NCI-H187 (cell line): ENCODE measurements at places on chromosomes 2 and 18.
A peak's percentile ranks its signal among the peaks of the same experiment; 100 is the strongest.

DNA sequence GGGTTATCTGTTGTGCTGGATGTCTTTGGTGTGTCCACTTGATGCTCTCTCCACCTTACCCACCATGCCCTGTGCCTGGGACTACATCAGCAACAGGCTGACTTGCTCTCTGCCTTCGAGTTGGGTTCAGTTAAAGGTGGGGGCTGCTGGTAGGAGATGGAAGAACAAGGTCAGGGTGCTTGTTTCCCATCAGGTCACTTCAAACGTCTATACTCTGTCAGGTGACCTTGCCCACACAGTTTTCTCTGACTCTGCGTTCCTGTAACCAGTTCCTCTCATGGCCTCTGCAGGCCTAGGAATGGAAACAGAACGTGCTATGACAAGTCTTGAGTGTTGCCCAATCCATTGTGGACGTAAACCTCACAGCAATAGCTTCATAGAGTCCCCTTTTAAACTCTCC is 38.4 kb upstream of the PAPOLG start:
- DNase-seq: no peak

DNA sequence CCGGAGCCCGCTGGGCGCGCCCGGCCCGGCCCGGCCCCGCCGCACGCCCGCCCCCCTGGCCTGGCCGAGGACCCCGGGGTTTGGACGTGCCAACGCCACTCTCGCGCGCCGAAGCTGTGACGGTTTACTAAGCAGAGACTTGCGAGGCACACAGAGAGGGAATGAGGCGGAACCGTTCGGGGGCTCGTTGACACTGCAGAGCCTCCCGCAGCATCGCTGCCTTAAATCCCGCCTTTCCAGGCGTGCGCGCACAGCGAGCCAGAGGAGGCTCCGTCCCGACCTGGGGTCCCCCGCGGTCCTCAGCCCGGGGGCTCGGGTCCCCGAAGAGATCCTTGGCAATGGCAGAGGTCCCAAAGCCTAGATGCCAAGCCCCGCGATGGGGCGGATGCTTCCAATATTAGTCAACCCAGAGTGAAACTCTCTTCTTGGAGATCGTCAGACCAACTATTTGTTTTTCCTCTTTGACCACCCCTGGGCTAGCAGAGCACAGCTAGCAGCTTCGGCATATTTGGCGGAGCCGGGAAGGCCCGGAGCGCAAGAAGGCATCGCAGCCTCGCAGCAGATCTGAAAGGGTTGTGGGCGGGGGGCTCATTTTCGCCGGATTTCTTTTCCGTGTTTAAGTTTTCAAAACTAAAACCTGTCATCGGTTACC is at the start of gene ZNF385B:
TSS of gene ZNF385B (minus strand) at position 197 of the 652 bp plus-strand sequence.
- DNase-seq: no peak

GRCh38 chr18:77168811-77169311 is 36.3 kb upstream of the MBP start:
- DNase-seq: no peak

DNA sequence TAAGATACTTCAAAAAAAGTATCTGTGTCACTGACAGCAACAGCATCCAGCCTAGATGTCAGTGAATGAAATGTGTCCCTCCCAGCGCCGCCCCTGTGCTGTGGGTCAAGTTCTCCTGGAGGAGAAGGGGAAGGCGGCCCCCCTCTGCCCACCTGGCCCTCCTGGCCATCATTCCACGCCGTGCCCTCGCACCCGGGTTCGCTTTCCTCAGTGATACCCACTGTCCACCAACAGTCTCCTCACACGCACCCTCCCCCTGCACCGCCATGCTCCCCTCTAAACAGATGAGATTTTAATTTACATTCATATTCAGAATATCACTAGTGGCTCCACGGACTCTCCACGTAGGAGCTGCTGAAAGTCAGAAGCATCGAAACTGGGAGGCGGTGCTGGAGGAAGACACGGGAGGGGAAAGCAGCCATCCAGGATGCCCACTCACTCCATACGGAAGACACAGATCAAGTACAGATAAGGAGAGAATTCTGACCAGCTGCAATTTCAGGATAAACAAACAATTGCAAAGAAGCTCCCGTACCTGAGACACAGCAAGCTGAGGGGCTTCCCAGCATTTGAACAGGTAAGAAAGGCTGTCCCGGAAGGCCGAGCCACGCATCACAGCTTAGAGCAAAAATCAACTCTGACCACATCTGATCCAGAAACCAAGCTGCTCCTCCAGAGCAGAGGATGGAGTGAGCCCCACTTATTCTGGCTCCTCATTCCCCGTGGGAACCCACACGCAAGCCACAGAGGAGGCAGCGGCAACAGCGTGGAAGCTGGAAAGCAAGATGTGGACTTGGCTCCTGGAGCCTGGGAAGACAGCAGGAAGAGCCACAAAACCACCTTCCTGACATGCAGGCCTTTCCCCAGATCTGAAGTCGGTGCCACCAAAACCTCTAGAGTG is 49.7 kb downstream of the PXDN start:
- no peak for DNase-seq

GRCh38 chr2:74286725-74287124 is 56.5 kb downstream of the SLC4A5 start:
- DNase-seq: no peak

DNA sequence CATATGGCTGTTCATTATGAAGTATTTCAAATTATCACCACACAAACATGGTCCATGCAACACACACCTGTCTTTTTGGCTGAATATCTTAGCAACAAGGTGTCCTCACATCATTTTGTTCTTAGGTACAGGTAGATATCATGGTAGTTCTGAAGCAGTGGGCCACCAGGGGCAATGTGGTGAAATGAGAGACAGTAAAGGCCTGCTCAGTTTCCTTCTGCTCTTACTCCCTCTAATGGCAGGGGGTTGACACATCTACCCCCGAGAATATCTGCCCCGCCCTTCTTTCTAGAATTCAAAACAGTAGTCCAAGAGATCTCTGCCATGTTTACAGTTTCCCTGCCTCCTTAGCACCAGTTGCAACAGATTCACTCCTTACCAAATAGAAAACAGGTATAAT is 147.0 kb upstream of the KLHL14 start:
- peak; percentile 1 for DNase-seq

DNA sequence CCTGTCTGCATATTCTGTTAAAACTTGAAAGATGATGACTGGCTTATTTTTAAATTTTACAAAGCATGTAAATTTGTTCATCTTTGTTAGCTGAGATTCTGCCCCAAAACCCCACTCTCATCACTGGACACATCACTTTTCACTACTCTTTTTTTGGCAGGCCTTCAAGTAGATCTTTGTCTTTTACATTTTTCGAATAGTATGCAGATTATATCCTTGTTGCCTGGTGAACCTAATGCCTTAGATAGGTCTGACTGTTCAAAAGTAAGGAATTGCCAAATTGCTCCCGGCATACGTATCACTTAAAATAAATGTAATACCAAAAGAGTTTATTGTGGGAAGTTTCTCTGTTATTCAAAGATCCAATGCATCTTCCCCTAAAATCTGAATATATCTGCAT is 303.3 kb downstream of the XIRP2 start:
- DNase-seq: no peak

- no peak for DNase-seq
Observed at GRCh38 chr18:9809697-9810096, 76.1 kb upstream of the TXNDC2 start.

DNA sequence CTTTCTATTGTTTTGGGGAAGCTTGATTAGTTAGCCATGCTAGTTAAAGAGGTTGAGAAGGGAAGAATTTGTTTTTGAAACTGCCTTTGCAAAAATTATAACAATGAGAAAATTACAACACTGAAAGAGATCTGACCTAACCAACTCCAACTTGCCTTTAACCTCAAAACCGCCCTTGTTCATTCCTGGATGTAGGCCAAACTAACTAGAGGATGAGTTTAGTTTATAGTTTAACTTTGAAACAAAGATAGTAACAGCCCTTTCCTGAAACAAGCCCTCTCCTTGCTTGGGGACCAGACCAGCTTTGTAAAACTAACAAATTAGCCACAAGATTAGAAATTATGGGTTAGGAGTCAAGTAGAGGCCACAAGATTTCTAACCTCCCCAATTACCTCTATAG is 713.9 kb downstream of the CPS1 start:
- no peak for DNase-seq

DNA sequence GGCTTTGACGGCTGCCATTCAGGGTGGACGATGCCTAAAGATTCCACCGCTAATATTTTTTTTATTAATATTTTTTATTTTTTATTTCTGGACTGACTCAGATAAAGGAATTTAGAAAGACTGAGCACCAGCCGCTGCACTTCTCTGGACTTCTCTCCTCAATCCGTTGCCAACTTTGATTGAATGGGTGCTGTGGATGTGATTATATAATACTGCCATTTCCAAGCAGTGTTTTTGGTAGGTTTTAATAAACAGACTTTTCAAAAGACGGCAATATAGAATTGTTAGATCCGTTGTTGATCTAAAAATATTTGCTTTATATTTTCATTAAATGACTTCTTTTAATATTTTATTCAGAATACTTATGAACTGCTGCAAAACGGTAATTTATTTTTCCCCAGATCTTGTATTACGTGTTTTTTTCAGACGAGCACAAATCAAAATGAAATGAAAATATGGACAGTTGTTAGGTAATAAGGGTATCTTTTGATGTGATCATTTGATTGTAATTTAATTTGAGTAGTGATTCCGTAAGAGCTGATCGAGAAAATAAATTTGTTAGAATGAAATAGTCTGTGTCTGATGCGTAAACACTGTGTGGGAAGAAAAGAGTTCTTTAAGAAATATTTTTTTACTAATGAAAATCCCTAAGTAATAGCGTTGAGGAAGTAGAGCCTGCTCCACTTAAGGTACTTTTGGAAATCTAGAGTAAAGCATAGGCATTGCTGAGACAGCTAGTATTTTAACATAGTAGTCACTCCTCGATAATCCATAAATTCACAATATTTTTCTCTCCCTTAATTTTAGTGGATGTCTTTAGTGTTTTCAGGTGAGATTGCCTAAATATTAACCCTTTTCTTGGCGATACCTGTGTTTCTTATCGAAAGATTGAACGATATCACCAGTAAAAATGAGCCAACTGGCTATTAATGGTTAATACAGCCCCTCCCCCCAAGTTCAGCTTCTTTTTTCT is 4.4 kb downstream of the POU3F3 start:
- DNase-seq: no peak

GRCh38 chr2:27178469-27178868 is 29.7 kb downstream of the TCF23 start:
- DNase-seq: no peak

GRCh38 chr18:78783564-78783960 is 196.1 kb upstream of the SALL3 start:
- no peak for DNase-seq

DNA sequence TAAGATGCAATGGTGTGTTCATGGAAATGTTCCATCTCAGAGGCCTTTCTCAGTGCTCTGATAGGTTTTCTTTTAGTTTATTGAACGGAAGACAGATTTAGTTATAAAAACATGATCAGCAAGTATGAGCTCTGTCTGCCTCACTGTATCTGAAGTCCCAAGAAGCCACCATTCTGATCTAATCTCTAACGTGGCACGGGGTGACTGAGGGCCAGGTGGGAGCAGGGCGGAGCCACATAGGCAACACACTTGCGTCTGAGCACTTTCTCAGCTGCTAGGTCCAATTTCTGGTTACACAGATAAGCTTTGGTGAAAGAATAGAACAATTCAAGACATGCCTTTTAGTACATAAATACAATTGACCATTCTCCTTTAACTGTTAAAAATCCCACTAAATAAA is 60.4 kb downstream of the SNTG2 start:
- DNase-seq: peak; percentile 23

DNA sequence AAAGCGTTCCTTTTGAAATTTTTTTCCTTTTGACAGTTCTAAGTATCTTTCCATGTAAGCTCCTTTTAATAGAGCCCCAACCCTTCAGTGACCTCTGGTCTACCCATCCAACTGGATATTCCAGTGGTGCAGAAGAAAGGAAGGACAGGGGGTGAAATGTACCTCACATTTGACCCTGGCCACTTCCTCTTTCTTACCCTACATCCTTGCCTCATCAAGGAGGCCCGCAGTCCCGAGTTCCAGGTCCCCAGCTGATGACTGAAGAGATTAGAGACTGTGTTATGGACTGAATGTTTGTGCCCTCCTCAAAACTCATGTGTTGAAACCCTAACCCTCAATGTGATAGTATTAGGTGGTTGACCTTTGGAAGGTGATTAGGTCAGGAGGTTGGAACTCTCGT is 158.1 kb downstream of the RBM43 start:
- no peak for DNase-seq

DNA sequence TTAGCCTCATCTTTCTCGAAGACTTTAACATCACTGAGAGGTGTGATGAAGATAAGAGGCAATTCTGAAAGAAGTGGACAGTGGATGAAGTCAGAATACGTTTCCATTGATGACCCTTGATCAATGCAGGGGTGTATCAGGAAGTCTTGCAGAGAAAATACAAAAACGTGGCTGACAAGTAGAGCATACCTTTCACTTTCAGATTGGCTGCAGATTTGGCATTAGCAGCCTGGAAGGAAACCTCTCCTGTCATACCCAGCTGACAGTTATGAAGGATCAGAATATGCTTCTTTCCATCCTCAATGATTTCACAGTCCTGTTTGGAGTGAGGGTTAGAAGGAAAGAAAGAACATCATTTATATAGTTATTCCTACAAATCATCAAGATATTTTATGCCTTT is 152.5 kb downstream of the PLEKHA3 start:
- DNase-seq: no peak

- DNase-seq: no peak
Observed at GRCh38 chr2:67135208-67135607, 261.9 kb upstream of the ETAA1 start.

- DNase-seq: no peak
Observed at GRCh38 chr2:181805228-181806038, 86.1 kb upstream of the ITPRID2 start.

GRCh38 chr2:170973492-170974303 is 44.6 kb downstream of the GORASP2 start:
- peak; percentile 16 for DNase-seq

GRCh38 chr18:27382567-27383216 is 197.6 kb upstream of the CHST9 start:
- no peak for DNase-seq

GRCh38 chr2:68935471-68935870 is 17.2 kb downstream of the GKN2 start:
- no peak for DNase-seq

DNA sequence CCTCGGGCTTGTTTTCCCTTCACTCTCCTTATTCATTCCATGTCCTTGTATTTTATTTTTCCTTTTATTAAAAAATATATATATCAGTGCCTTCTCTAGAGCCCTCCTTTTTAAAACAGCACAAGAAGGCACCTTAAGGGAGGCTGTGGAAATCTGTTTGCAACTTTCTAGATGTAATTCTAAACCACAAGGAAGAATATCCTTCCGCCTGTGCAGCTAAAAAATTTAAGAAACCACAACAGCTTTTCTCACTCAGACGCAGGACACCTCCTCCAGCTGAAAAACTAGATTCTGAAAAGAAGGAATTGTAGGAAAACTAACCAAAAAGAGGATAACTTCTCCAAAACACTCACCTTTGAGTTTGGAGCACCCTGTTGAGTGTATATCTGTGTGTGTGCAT is 142.2 kb downstream of the BCL11A start:
- DNase-seq: no peak

- no peak for DNase-seq
Observed at GRCh38 chr2:126775300-126775985, 119.5 kb downstream of the GYPC start.
